ENCODE measurements at places on chromosomes 7 and 10.

- H3K36me3 ChIP-seq, result no peaks in the 10 kb centered on the region
- DNase-seq, result no peak
- no peaks in the 10 kb centered on the region for H3K4me1 ChIP-seq
- no peak overlapping the region for H3K27ac ChIP-seq
- H3K4me3 ChIP-seq, result no peak overlapping the region
Measured at GRCh38 chr7:114703677-114704076, 218.2 kb upstream of the MDFIC start.

DNA sequence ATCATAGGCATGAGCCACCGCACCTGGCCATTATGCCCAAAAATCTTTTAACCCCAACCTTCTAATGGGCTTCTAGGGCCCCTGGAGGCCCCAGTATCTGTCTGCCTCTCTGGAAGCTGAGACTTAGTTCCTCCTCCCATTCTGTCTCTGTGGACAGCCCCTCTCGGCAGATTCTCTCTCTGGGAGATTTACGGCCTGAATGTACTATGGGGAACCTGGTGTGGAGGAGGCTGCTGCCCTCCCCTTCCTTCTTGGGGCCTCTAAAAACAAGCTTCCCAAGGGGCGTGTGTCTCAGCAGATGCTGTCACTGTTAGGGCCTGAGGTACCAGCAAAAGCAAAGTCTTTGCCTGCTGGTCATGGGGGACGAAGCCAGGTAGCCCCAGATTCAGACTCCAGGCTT, 35.8 kb upstream of the PRKAR1B start:
- DNase-seq, result no peak
- H3K36me3 ChIP-seq, result peaks cover 2% of the 10 kb centered on the region
- H3K27ac ChIP-seq, result no peak overlapping the region
- H3K27me3 ChIP-seq, result no peaks in the 10 kb centered on the region
- no peaks in the 10 kb centered on the region for H3K4me1 ChIP-seq
- no peak overlapping the region for H3K4me3 ChIP-seq

DNA sequence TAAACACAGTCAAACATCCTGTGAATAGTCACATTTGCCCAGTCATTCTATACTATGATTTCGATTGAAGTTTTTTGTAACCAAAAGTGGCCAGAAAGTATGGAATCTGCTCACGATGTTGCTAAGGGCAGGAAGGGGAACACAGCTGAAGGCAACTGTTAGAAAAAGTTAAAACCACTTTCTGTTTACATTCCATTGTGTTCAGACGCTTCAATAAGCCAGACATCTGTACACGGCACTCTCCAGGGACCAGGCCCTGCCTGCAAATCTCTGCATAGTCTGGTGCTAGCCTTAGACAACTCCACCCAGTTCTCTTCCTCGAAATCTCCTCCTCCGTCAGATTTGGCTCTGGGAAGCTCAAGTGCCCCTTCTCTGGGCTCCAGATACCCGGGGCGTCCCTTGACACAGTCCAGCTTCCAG, 17.1 kb upstream of the TMEM120A start:
- no peaks in the 10 kb centered on the region for H3K4me1 ChIP-seq
- H3K27ac ChIP-seq, result no peak overlapping the region
- H3K36me3 ChIP-seq, result no peaks in the 10 kb centered on the region
- H3K4me3 ChIP-seq, result no peak overlapping the region
- no peaks in the 10 kb centered on the region for H3K27me3 ChIP-seq

GRCh38 chr7:94045581-94045980, 41.4 kb upstream of the BET1 start:
- no peaks in the 10 kb centered on the region for H3K36me3 ChIP-seq
- no peak for DNase-seq
- no peak overlapping the region for H3K27ac ChIP-seq
- H3K4me1 ChIP-seq, result no peaks in the 10 kb centered on the region

DNA sequence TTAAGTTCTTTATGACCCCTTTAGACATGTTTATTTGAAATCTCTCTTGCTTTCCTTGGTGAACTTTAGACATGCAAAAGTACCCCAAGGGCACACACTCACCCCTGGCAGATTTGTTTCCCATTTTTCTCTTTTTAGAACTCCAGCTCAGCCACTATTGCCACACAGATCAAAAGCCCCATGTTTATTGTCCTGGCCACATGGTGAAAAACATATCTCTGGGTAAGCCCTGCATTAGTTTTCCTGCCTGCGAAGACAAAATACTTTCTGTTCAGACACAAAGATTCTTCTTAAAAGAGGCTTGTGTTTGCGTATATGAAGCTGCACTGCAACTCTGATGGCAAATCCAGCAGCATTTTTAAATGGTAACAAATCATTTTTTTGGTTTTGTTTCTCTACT, 200.0 kb downstream of the POLR1F start:
- no peaks in the 10 kb centered on the region for H3K27me3 ChIP-seq
- H3K4me1 ChIP-seq, result no peaks in the 10 kb centered on the region
- DNase-seq, result no peak
- no peaks in the 10 kb centered on the region for H3K36me3 ChIP-seq

DNA sequence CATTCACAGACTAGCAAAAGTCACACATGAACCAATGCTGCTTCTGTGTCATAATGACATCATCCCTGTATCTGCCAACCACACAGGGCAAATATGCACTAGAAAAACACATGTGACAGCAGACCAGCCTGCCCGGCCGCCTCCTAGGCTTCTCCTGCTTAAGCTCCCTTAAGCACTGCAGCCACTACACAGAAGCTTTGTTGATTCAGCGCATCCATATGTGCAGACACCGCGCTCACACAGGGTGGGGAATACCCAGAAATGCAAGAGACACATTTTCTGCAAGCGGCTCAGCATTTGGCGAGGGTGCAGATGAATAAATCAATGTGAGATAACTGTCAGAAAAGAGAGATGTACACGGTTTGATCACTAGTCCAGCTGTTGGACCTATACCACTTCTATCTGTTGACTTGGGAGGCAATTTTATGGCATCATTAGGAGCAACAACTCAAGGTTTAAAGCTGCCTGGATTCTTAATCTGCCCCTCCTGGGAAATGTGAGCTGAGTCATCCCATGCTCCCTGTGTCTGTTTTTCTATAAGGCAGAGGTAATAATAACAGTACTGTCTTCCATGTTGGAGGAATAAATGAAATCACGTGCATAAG, 33.4 kb downstream of the CPXM2 start:
- no peaks in the 10 kb centered on the region for H3K4me1 ChIP-seq
- H3K4me3 ChIP-seq, result no peak overlapping the region

GRCh38 chr7:33243319-33243881, 114.0 kb downstream of the BBS9 start:
- no peak overlapping the region for H3K27ac ChIP-seq
- DNase-seq, result peak; percentile 15
- no peaks in the 10 kb centered on the region for H3K27me3 ChIP-seq
- no peaks in the 10 kb centered on the region for H3K36me3 ChIP-seq
- no peaks in the 10 kb centered on the region for H3K4me1 ChIP-seq

DNA sequence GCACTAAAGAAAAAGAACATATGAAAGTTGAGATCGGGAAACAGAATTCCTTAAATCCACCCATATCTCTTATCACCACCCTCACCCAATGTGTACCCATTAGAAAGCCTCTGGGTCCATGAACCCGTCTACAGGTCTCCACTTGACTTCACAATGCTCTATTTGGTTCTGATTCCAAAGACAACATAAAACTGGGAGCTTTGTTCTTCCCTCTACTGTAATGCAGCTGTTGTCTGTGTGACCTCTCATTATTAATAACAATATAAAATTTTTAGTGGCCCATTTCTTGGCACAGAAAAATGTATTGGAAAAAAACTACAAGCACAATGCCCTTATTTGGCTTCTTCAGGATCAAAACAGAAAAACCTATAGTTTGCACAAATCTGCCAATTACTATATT, 30.0 kb downstream of the DOCK4 start:
- no peak overlapping the region for H3K4me3 ChIP-seq
- H3K36me3 ChIP-seq, result no peaks in the 10 kb centered on the region
- no peaks in the 10 kb centered on the region for H3K4me1 ChIP-seq
- 0 out of 2 replicates have a peak, but pooled peaks cover 1% of the 10 kb centered on the region for H3K27me3 ChIP-seq
- no peak overlapping the region for H3K27ac ChIP-seq

DNA sequence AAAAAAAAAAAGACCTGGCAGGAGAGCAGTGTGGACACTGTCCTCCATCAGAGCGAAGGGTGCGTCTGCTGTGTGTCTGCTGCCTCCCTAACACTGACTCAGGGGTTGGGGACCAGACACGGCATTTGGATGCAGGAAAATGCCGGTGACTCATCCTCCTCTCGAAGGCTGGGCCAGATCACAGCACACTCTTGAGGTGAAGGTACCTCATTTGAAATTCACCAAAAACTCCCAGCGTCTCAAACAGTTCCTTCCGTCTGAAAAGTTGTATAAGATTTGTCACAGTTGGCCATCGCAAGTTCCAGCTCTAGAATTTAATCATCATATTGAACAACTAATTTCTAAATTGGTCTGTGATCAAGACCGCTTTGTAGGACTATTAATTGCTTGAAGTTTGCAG, 118.1 kb upstream of the LYZL2 start:
- DNase-seq, result no peak
- no peaks in the 10 kb centered on the region for H3K4me1 ChIP-seq
- no peaks in the 10 kb centered on the region for H3K36me3 ChIP-seq
- H3K27ac ChIP-seq, result no peak overlapping the region
- peaks cover 1% of the 10 kb centered on the region for H3K27me3 ChIP-seq
- H3K4me3 ChIP-seq, result no peak overlapping the region

Measured in Caco-2 (cell line).